ENCODE measurements at places on chromosomes 6 and 20. TPM values are rescaled to one million over a fixed set of nuclear protein-coding genes. Genes with fewer than 3 reads are reported as not detected.

- no peak for DNase-seq
Observed at GRCh38 chr6:22638320-22638719, 69.0 kb downstream of the HDGFL1 start.

Gene ZNF322
- 19.1 TPM for total RNA-seq

- DNase-seq: no peak
Observed at GRCh38 chr6:54846243-54846856, at the start of gene FAM83B. TSS of gene FAM83B (plus strand) at chr6:54846771. CDS start at chr6:54870247, 23,476 bp downstream.

Gene LKAAEAR1
- total RNA-seq: not detected

DNA sequence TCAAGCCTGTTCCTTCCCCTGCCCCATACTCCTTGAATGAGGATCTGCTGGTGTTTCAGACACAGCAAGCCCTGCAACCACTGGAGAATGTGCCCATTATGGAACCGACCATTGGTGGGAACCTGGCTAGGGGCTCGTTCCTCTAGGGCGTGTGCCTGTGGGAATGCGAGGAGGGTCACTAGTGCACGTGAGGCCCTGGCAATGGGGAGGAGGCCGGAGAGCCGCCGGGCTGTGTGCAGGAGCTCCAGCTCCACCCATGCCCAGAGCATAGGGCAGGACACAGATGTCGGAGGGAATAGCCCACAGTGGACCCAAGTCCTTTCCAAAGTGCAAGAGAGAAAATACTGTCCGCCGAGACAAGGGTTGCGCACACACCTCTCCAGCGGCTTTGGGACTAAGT, 99.3 kb downstream of the ERMARD start:
- DNase-seq: no peak

DNA sequence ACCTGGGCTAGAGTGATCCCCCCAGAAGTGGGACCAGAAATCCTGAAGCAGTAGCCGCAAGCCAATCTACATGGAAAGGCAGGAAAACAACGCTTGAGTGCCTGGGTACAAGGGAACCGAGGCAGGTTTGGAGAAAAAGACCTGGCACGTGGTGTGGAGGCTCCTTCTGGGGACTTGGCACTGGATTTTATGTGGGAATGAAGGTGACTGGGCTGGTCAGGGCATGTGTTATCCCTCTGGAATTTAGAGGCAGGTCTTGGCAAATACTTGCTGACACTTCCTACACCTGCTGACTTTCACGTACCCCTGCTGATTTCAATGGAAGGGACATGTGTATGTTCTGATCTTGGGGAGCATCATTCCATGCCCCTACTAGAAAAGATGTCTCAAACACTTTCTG, 25.0 kb upstream of the FAM217A start:
- DNase-seq: no peak

DNA sequence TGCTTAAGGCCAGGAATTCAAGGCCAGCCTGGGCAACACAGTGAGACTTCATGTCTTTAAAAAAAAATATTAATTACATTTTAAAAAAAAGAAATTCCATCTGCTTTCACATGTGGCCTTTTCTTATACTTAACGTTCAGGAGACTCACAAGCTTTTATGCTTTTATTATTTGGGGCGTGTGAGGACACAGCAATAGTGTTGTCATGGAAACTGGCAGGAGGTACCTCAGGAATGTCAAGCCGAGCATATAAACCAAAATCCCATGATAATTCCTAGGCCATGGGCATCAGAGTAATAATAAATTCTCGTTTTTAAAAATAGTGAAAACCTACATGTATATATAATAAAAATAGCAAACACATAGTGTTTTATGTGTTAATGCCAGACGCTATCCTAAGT, 89.8 kb downstream of the IYD start:
- no peak for DNase-seq

DNA sequence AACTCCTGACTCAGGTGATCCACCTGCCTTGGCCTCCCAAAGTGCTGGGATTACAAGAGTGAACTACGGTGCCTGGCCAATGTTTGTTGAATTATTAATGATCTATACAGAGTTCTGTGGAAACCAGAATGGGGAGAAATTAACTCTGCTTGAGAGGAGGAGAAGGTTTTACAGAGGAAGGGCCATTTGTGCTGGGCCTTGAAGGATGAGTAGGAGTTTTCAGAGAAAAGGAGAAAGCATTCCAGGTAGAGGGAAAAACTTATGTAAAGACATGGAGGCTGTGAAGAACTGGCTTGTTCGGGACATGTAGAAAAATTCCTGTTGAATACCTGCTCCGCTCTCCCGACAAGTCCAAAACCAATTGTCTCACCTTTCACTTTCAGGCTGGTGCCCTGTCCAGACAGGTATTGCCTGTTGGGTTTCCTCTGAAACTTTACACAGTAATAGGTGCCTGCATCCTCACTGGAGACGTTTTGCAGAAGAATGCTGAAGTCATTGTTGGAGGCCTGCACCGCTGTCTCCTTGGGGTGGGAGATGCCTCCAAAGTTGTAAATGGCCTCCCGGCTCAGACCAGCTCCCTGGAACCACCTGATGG, 11.3 kb upstream of the NSFL1C start:
- no peak for DNase-seq

DNA sequence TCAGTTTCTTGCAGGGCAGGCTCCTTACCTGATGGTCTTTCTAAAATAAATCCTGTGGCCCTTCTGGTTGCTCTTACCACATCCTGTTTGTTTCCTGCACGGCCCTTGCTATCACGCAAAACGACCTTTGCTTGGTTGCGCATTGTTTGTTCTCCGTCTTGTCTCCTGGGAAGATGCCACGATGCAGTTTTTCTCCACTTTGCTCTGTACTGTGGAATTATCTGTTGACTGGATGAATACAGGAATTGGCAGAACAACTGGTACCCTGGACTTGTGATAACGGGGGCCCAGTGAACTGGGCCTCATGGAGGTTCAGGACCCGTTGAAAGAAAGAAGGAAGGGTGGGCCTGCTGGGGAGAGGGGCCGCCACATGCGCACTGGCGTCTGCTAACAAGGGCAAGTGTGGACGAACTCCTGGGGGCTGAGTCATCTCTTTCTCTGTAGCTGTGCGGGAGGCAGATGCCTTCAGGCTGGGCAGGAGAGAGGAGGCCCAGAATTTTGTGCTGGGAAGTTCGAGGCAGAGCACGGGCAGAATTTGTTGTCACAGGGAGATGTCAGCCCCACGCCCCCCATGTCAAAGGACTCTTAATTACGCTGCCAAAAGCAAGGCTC, 139.9 kb downstream of the BMP7 start:
- DNase-seq: no peak

Gene ILRUN
- 102 TPM for total RNA-seq

- DNase-seq: no peak
Observed at GRCh38 chr6:105279463-105279862, 99.6 kb upstream of the POPDC3 start.

Gene EDN3
- total RNA-seq: 12.9 TPM

Gene TLDC2
- total RNA-seq: not detected

- no peak for DNase-seq
Observed at GRCh38 chr6:108113557-108114519, 39.3 kb upstream of the OSTM1 start.

DNA sequence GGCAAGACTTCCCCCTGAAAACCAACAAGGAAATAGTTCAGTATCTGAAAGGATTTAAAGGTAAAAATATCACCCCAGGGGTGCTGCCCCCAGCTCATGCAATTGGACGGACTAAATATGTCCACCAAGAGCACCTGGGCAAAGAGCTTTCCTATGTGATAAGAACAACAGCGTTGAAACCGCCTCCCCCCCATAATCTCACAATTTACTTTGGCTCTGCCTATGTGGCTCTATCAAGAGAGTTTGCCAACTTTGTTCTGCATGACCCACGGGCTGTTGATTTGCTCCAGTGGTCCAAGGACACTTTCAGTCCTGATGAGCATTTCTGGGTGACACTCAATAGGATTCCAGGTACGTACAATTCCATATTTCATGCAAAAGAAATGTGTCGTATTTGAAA, 35.8 kb downstream of the GCNT2 start:
- DNase-seq: no peak

Gene BPIFB1
- not detected for total RNA-seq

DNA sequence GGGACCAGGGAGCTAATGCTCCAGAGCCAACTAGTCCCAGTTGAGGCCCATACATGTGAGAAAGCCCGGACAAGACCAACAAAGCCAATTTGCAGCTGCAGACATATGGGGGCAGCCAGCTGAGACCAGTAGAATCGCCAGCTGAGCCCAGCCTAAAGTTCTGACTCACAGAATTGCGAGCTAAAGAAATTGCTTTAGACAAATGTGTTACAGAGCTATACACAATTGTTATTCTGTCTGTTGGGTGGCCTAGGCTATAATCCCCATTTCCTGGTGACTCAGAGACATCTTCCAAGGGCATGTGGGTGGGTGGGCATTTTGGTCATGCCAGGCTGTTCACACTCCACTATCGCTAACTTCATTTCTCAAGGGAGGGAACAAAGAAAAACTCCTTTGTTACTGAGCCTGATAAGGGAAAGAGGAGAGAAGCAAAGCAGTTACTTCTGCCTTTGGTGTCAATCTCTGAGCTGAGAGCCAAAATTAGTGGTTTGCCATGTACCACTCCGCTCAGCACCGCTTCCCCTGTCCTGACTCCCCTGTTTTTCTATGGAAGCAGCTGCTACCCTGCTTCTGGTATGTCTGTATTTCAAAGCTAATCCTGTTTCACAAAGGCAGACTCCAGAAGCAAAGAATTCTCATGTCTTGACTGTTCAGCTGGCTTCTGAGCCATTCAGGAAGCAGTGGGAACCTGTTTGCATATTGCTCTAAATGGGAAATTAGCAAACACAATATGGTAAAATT, 26.1 kb downstream of the SCP2D1 start:
- no peak for DNase-seq

GRCh38 chr6:169805242-169805838, 53.9 kb downstream of the ERMARD start:
- DNase-seq: peak; percentile 77

DNA sequence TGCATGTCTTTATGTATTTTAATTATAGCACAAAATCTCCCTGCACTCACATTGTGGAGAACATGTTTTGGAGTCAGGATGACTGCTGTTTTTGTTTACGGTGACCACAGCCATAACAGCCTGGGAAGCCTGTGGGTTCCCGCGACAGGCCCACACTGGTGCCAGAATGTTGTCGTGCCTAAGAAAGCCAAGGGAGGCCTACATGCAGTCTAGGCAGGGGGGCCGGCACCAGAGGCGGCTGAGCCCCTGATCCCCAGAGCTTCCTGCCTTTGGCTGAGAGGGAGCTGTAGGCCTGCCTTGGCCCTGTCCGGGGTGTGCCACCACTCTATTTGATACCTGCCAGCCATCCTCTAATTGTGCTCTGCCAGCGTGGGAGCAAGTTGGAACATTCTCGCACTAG, 46.7 kb downstream of the TBC1D7 start:
- DNase-seq: no peak

GRCh38 chr6:159082039-159082815, 37.4 kb upstream of the TAGAP start:
- DNase-seq: no peak

Gene SLC22A7
- not detected for total RNA-seq

Gene E2F1
- total RNA-seq: 2.9 TPM

- DNase-seq: no peak
Observed at GRCh38 chr20:4833074-4833728, 111.5 kb downstream of the PRND start.

Gene BPI
- not detected for total RNA-seq

Gene MYBL2
- 0.11 TPM for total RNA-seq

DNA sequence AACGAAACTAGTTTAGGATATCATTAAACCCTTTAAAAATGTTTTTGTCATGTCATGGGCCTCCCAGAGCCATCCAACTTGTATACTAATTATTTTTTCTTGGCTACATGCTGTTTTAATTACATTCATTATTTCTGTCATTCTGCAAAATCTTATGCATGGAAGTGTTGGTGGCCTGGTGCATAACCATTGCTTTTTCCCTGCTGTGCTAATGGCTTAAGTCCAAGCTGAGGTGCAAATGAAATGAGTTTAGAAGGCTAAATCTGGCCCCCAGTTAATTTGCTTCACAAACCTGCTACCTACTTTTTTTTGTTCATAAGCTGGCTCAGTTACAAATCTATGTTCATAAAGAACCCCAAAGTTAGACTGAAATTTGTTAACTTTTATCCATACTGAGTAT, 1249.9 kb downstream of the EPHA7 start:
- no peak for DNase-seq

Gene GPR63
- total RNA-seq: 2.0 TPM

DNA sequence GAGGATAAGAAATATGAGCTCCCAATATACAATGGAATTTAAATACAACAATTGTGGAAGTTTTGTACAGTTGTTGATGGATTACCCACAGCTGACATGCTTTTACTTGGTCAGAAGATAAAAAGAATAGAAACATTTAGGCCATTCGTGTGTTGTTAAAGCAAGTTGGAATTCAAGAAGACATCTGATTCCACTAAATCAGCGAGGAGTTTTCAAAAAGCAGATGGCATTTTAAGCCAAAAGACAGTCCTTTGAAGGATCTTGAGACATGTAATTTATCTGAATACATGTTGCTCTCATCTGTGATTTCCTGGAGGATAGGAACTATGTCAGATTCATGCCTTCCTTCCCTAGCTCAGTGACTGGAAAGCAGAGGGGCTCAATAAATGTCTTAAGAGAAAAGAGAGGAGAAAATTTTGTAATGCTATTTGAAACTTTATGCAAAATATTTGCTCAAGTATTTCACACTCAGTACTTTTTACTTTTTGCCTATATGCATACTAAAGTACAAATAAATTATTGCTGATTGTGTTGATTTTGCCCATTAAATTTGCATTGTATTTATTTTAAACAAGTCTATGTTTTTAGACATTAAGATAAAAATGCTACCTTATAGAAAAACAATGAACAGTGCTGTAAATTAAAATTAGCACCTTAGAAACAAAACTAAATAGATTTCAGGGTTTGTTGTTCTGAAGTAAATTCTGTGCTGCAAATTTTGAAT, 733.8 kb upstream of the FLRT3 start:
- DNase-seq: no peak

DNA sequence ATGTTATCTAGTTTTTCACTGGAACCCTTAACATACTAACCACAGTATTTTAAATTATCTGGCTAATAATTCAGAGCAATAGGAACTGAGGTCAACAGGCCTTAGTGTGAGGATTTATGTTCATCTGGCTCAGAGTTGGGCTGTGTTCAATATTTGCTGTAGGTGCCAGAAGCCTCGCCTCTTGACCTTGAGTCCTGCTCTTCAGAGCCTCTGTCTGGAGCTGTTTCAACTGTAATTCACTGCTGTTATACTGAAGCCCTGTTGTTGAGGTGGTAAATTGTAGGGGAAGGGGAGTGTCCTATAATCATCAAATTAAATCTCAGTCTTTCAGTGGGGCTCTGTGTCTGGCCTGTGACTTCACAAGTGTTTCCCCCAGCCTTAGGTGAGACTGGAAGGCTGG, 184.4 kb downstream of the CDH26 start:
- DNase-seq: peak; percentile 12

Gene FOXC1
- total RNA-seq: 15.4 TPM

Measured in esophagus muscularis mucosa (tissue), 4 donors.